ENCODE measurements at places on chromosomes 3 and 15.

DNA sequence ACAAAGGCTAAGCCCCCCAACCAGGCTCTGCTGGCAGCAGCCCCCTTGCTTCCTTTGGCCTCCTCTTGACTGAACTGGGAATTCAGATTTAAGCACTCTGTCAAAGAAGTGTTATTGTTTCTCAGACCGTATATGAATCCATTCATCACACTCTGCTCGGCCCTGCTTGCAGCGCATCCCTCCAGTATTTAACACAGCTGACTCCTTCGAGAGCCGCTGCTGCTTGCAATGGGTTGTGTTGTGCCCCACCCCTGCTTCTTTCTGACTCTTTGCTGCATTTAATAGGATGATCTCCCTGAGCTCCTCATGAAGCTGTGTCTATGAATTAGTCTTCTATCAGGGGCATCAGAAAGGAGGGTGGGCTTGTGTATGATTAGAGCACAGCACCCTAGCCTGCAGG is 31.2 kb downstream of the C3orf20 start:
- DNase-seq = no peak

DNA sequence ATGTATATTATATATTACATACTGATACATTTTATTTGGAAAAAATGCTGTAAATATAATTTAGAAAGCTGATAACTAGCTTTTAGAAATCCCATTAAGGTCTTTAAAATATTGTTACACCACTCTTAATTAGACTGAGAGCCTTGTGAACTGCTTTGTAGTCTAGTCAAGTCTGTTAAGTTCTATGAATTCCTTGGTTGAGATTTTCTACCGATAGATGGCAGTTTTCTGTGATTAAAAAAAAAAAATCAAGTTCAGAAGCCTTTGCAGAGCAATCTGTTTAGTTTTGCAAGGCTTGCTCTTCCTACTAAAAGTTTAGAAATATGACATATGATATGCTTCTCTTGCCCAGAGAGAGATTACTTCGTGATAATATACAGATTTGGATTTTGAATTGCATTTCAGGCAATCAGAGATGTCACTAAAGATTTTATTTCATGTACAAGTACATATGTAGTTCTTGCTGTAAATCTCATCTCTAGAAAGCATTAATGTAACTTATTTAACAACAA is 60.4 kb upstream of the SLITRK3 start:
- no peak for DNase-seq

DNA sequence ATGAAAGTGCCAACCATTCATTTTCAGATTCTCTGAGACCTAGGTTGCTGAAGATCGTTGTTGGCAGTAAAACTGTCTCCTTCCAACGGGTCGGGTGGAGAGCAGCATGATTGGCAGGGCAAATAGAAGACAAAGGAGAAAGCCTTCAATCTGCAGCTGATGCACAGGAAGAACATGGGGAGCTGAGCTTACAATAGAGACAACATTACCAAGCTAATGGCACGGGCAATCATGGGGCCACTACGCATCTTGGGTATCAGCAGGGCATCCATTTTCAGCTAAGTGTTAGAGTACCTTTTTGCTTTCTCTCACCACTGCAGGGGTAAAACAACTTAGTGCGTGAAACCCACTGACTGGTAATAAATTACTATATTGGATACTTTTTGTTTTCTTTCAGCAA is 114.8 kb downstream of the WDR72 start:
- DNase-seq = no peak

- DNase-seq = no peak
Observed at GRCh38 chr15:80188251-80188650, 35.5 kb downstream of the FAH start.

- DNase-seq = no peak
Observed at GRCh38 chr15:68987676-68988075, 26.8 kb upstream of the NOX5 start.

GRCh38 chr15:42156243-42156922 is at the start of gene PLA2G4F:
Gene PLA2G4F (minus strand): TSS chr15:42156636. CDS start chr15:42156549, 87 bp downstream.
- no peak for DNase-seq

- no peak for DNase-seq
Observed at GRCh38 chr3:14765576-14766427, 53.0 kb upstream of the FGD5 start.

- DNase-seq = no peak
Observed at GRCh38 chr3:41259449-41260062, 60.3 kb downstream of the CTNNB1 start.

GRCh38 chr3:11155341-11156025 is 1.2 kb downstream of the HRH1 start:
- DNase-seq = peak; percentile 55

DNA sequence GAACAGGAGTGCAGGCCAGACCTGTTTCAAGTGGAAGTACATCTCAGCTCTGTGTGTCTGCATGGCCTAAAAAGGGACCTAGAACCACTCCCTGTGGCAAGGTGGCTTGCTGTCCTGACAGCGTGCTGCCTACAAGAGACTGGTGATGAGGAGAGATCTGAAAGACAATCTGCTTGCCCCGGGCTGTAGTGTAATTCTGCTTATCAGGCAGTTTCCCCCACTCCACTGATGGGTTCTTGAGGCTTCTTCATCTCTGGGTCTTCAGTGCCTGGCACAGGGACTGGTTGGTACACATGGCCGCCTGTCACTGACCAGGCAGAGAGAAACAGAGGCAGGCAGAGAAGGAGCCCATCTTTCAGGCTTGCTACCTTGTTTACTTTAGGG is 57.6 kb downstream of the HEG1 start:
- DNase-seq = no peak

GRCh38 chr15:39598186-39598850 is 17.4 kb downstream of the THBS1 start:
- DNase-seq = no peak

GRCh38 chr3:32857921-32858320 is 40.1 kb downstream of the TRIM71 start:
- no peak for DNase-seq

DNA sequence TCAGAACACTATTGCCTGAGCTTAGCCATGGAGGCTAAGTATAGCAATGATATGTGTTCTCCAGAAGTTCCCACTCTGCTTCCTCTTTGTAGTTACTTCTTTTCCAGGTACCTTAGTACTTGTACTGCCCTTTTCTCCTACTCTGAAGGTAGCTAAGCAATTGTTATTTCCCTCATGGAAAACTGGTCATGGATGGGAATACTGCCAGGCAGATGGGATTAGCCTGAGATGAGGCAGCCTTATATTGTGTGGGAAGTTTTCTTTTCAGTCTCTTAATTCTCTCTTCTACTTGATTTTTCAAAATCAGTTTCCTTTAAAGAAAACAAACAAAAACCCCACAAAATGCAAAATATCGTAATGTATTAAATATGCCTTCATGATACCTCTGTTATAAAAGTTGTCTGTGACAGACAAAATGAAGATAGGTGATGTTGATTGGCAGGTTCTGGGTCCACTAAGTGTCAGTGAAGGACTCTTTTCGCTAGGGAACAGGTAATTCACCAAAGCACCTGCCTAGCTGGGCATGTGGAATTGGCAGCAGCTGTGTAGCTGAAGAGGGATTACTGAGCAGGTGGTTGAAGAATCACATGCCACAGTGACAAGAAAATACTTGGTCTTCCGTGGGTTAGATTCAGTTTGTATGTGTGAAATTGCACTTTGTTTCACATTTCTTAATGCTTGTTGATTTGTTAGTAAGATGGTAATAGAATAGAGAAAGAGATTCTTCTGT is 4.1 kb downstream of the ZNF609 start:
- no peak for DNase-seq

GRCh38 chr3:174002543-174002942 is 605.0 kb downstream of the NLGN1 start:
- no peak for DNase-seq

DNA sequence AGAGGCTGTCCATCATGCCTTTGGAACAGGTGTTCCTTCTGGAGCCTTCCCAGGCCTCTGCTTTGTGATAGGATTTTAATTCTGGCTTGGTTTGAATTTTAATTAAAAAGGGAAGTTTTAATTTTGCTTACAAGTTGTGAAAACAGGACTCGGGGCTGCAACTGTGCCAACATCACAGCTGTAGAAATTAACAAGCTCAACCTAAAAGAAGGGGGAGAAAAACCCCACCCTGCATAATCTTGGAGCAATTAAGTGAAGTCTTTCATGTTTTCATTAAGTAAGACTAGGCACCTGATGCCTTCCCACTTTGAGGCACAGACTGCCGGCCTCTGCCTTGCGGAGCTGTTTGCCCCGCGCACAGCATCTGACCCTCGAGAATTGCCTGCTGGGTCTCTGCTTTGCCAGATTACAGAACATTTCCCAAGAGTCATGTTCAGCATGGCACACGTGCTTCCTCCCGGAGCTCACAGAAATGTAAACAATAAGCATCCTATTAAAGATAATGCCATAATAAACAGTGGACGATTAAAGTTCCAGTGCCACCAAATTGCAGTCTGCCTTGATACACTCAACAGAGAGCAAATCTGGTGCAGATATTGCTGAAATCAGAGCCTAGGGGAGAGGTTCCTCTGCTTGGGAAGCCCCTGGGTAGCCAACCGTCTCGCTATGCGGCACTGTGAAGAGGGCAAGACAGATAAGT is 364.2 kb downstream of the LRTM1 start:
- no peak for DNase-seq

GRCh38 chr3:71211083-71211482 is 372.4 kb downstream of the FOXP1 start:
- no peak for DNase-seq

Measured in omental fat pad (tissue), 4 donors.